Nephron progenitor cell (in vitro differentiated cells): ENCODE measurements at places on chromosomes 1 and 21.

- DNase-seq, result no peak
Measured at GRCh38 chr1:224605482-224606181, 10.5 kb upstream of the CNIH3 start.

DNA sequence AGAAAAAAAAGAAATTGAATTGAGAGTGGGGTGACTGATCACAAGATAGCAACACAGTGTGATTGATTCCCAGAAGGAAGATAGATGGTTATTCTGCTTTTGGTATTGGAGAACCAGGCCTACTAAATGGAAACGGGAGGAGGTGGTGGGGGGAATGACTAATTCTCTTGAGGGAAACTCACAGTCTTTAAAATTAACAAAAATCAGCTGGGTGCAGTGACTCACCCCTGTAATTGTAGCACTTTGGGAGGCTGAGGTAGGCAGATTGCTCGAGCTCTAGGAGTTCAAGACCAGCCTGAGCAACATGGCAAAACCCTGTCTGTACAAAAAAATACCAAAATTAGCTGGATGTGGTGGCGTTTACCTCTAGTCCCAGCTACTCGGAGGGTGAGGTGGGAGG lies 134.6 kb upstream of the PDE4B start:
- DNase-seq, result no peak

- peak; percentile 29 for DNase-seq
Measured at GRCh38 chr1:68049941-68050878, at the start of gene DIRAS3. Gene DIRAS3, minus strand, starts transcription at chr1:68050627. Its CDS starts 3,330 bp downstream, at chr1:68047297.

- DNase-seq, result no peak
Measured at GRCh38 chr1:169588785-169589485, 2.7 kb upstream of the F5 start.

DNA sequence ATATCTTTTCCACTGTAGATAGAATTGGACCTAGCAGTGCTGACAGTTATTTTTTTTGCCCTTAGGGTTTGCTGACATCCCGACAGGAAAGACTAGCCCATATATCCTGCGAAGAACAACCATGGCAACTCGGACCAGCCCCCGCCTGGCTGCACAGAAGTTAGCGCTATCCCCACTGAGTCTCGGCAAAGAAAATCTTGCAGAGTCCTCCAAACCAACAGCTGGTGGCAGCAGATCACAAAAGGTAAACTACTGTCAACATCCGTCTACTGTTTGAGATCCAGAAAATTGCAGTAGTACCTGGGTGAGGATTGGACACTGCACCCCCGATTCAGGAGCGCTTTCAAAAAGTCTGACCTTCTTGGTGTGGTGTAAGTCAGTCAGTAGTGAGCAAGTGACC lies 55.8 kb downstream of the CENPF start:
- peak; percentile 7 for DNase-seq
